ENCODE measurements at places on chromosomes 11 and 22.

GRCh38 chr22:40582063-40582462 lies 54.5 kb downstream of the MRTFA start:
- DNase-seq: no peak

- no peak for DNase-seq
Observed at GRCh38 chr22:19841641-19842392, 12.9 kb downstream of the GNB1L start.

- DNase-seq: no peak
Observed at GRCh38 chr22:30056015-30056414, 24.2 kb upstream of the HORMAD2 start.

GRCh38 chr22:44074337-44074984 lies 50.4 kb downstream of the PARVB start:
- DNase-seq: no peak

DNA sequence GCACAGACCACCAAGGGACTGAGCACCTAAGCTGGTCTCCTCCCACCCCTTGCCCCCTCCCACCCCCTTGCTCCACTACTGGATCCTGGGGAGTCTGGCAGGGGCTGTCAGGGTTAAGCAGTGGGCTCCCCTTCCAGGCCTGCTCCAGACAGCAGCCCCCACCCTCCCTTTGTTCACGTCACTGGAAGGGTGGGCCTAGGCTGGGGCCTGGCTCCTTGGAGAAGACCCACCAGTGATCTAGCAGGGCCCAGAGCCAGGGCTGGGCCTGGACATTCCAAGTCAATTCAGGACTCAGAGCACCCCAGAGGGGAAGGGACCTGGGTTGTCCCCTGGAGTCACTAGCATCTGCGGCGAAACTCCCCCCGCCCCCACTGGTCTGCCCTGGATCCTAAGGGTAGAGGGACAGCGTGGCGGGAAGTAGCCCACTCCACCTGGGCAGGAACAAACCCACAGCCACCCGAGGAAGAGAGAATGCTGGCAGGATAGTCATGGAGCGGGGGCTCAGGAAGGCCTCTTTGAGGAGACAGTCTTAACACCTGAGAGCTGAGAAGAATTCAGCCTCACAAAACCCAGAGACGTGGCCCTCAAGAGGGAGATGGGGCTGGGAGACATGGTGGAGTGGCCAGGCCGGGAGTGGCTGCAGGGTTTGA lies 45.8 kb downstream of the IGLL1 start:
- no peak for DNase-seq

DNA sequence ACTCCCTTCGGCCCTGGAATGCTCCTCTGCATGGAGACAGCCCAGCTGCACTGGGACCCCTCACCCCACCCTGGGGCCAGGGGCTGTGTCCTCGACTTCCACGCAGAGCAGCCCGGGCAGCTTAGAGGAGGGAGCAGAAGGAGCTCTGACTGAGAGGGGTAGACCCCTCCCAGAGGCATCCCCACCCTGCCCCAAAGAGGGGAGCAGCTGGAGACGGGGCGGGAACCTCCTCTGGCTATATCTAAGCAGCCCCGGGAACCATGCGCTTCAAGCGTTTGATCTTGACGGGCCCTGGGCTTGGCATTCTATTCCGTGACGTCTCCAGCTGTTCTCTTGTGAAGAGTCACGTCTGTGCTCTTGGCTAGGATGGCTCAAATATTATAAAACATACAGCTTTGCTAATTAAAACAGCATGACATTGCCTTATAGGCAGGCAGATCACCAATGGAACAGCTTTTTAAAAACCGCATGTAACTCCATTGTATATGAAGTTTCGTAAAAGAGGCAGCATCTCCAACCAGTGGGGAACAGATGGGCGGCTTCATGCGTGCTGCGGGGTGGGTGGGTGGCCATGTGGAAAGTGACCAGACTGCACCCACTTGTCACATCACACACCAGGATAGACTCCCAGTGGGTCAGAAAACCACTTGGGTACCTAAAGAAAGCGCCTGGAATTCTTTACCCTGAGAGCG lies 7.7 kb downstream of the KCNQ1 start:
- no peak for DNase-seq

DNA sequence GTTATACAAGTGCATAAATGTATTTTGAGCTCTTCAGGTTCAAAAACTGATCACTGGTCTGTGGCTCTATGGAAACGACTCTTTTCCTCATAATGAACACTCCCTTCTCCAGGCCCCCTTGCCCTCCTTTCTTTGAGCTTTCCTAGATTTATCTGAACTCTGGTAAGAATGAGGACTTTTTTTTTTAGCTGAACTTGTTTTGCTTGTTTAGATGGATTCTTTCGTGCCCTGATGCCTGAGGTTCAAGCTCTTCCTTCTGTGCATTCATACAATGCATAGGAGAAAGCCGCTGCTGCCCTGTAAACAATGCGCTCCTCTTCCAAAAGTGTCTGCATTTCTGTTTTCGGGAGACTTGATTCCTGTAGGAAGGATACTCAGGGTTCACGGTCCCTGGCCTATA lies 205.1 kb downstream of the TENM4 start:
- DNase-seq: no peak

DNA sequence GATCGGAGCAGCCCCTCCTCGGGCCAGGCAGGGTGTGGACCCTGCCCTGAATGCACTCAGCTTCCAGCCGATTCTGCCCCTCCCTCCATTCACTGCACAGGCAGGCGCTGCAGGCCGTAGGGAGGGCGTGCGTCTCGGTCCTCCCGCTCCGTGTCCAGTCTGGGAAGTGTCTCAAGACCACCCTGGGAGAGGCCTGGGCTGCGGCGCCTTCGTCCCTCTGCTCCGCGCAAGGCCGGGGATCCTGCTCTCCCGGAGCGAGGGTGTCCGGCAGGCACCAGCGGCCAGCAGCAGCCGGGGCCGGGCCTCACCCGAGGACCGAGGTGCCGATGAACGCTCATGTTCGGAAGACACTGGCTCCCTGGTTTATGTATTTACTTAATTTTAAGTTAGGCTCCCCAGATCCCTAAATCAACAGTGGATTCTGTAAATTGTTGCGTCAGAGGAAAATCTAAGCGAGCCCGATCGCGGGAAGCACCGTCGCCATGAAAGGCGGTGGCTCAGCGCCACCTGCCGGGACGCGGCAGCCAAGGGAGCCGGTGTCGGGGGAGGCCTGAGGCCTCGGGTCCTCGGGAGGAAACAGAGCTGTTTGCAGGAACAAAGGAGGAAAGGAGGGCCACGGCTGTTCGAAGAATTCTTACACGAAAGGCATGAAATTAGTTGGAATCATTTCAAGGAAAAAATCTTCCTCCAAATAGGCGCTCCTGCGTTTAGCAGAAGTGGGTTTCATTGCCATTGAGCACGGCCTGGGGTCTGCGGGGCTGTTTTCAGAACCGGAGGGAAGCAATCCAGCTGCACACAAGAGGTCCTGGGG lies 195.3 kb downstream of the BRD1 start:
- DNase-seq: no peak

DNA sequence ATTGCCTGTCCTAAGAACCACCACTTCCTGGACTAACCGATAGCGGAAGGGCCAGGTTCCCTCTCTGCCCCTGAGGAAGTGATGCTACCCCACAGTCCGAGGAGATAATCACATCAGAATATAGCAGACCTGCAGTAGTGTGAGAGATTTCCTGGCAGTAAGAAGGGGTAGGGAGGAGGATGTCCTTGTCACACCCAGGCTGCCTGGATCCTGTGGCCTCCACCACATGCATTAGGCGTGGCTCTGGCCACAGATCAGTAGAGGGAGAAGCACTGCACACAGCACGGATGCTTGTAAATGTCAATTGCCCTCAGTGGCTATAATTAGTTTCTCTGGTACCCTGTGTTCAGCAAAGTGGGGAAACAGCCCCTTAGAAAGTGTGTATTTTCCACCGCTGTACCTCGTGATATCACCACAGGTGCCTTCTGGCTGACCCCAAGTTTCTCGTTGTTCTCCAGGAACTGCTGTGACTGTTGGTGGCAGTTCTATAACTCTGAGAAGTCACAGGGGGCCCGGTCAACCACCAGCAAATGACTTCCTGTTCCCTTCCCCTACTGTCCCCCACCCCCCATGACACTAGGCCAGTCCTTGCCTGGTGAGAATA lies 61.8 kb downstream of the UBASH3B start:
- DNase-seq: no peak

DNA sequence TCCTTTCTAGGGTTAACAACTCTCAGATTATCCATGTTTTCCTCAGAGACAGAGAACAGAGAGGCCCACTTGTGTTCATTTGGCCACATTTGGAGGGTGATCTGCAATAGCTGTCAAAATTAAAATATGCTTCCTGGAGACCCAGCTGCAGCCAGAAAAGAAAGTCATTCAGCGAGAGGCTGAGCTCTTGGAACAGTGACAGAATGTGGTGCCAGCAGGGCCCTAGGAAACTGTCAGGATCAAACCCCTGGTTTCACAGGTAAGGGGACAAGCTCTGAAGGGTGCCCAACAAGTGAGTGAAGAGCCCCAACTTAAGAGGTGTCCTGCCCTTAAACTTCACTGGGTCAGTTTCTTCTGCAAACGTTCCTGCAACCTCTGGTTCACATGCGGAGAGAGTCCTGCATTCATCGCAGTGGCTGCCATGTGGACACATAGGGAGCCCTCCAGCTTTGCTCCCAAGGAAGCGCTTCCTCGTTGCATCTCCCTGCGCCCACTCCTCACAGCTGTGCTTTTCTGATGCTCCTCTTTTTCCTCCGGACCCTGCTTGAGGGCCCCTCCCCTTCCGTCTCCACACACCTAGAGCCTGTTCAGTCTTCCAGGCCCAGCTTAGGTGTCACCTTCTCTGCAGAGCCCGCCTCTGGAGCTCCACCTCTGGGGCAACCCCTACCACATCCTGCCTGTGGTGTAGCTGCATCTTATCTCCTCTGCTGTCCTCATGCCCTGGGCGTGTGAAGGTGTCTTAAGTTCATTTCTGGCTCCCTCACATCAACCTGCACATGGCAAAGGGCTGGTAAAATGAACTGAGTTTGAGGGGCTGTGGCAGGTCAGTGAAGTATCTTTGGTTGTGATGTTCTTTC lies 3.9 kb downstream of the UCP3 start:
- DNase-seq: peak; percentile 77

GRCh38 chr11:14414470-14415461 lies 55.8 kb upstream of the RRAS2 start:
- DNase-seq: peak; percentile 73

DNA sequence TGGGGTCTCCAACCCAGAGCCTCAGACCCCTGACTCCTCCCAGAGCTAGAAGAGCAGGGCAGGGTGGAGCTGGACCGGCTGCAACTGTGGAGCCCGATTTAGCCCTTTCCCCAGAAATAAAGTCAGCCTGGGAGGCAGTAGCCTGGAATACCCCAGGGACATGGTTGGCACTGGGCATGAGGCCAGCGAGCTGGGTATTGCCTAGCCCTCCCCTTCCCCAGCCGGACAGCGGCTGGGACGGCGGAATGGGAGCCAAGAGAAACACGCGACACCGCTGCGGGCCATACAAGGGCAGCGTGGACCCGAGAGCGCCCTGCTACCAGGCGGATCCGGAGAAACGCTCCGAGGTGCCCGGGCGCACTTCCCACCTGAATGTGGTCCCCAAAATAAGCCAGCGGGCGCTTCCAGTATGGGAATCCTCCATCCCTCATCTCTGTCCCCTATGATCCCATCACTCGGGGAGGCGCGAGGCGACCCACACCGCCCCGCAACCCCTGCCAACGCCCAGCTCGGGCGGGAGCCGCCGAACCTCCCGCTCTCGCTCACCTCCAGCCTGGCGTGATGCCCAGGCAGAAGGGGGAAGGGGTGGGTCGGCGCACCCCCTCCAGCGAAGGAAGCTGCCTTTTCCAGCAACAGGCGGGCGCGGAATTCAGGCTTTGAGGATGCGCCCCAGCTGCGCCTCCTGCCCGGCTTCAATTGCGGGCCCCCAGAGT lies 758 bp downstream of the MCAM start:
- no peak for DNase-seq
